AG09309 (cell line): ENCODE measurements at places on chromosomes 5 and 9.

DNA sequence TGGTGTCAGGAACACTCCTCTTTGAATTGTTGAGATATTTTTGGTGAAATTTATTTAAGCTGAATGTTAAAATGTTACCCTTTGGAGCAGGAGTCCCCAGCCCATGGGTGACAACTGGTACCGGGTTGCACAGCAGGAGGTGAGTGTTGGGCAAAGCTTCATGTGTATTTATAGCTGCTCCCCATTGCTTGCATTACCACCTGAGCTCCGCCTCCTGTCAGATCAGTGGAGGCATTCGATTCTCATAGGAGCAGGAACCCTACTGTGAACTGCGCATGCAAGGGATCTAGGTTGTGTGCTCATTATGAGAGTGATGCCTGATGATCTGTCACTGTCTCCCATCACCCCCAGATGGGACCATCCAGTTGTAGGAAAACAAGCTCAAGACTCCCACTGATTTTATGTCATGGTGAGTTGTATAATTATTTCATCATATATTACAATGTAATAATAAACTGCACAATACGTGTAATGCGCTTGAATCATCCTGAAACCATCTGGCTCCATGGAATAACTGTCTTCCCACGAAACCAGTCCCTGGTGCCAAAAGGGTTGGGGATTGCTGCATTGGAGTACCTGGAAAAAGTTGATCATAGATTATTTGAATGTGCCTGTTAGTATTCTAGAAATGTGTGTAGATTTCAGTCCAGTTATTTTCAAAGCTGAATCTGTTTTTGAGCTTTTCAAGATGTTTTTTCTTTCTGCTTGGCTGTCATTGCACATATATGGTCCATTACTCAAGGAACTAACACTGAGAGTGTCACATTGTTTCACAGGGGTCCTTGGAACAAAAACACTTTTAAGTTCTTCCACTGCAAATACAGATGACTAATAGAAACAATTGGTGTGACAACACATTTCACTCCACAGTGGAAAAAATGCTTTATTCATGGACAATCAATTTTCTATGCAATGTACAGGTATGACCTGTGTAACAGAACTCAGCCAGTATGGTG is 104.6 kb upstream of the TNFAIP8 start:
- no peak for DNase-seq

GRCh38 chr5:121853850-121854249 is 2.2 kb downstream of the FTMT start:
- DNase-seq: no peak

GRCh38 chr9:34250721-34251120 is 71.9 kb downstream of the UBAP1 start:
- DNase-seq: no peak

- no peak for DNase-seq
Measured at GRCh38 chr5:151159649-151160373, 2.2 kb upstream of the ANXA6 start.

- no peak for DNase-seq
Measured at GRCh38 chr5:174287761-174288160, 242.3 kb downstream of the NSG2 start.

GRCh38 chr5:156479849-156480248 is 152.9 kb downstream of the SGCD start:
- peak; percentile 83 for DNase-seq

GRCh38 chr5:143208781-143209510 is 194.5 kb downstream of the NR3C1 start:
- no peak for DNase-seq

DNA sequence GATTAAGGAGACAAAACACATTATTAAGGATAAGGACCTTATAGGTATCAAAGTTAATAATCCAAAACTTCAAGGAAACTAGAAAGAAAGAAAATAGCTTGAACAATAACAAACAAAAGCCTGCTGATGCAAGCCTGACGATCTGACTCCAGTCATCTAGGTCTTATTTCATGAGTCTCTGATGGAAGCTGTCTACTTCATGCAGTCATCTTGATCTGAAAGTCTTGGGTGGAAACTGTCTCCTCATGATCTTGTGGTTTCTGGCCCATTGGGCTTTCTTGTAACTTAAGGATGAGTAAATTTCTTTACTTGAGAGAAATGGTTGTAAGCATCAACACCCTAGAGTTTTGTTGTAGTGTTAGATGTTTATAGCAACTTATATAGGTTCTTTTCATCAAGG is 20.6 kb upstream of the PSIP1 start:
- no peak for DNase-seq

DNA sequence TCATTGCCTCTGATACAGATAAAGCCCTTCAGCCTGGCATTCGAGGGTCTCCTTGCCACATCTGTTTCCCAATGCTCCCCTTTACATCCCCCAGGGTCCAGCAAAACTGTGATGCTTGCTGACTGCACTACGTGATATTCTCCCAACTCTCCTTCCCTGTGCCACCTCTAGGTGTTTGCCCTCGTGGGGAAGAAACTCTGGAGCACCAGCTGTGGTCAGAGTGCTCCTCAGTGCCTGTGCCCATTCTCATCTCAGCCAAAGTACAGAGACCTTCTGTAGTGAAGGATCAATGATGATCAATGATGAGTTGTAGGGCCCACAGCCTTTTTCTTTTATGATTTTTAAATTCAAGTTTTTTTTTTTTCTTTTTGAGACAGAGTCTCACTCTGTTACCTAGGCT is 40.3 kb upstream of the MELK start:
- no peak for DNase-seq

DNA sequence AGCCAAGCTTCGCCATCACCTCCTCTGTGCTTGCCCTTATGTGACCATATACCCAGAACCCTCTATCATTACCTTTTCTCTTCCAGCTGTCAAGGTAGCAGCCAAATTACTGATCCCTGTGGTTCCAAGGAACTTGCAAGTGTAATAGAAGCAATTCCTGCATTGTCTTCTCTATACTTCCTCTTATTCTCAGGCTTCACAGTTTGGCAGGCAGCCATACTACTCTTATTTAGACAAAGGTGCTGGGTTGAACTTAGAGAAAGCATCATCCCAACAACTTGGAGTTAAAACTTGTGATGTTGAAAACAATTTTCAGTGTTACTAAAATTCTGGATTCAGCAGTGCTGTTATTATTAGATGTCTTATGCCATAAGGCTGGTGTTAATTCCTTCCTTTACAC is 93.2 kb downstream of the NLN start:
- DNase-seq: no peak
